ENCODE measurements at places on chromosomes 11 and 22.
A peak's percentile ranks its signal among the peaks of the same experiment; 100 is the strongest.

DNA sequence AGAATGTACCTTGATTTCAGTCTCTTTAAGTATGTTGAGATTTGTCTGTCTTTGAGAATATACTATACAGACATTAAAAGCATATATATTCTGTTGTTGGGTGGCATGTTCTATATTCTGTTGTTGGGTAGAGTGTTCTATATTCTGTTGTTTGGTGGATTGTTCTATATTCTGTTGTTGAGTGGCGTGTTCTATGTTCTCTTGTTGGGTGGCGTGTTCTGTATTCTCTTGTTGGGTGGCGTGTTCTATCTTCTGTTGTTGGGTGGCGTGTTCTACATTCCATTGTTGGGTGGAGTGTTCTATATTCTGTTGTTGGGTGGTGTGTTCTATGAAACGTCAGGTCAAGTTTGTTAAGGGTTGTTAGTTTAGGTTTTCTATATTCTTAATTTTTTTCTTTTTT lies 27.1 kb upstream of the CTTN start:
- DNase-seq: no peak

DNA sequence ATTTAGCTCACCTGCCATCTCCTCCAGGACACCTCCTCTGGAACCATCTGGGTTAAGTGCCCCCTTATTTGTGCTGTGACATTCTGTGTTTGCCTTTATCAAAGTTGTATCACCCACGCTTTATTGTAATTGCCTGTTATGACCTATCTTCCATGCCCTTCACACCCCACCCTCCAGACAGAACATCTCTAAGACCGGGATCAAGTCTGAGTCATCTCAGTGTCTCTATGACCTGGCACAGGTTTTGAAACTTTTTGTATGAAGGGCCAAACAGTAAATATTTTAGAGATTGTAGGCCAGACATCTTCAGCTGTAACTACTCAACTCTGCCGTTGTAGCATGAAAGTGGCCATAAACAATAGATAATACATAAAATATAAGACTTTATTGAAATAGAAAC lies 161.8 kb downstream of the SPON1 start:
- DNase-seq: no peak

GRCh38 chr22:33865996-33866395 lies 54.3 kb downstream of the LARGE1 start:
- DNase-seq: no peak

DNA sequence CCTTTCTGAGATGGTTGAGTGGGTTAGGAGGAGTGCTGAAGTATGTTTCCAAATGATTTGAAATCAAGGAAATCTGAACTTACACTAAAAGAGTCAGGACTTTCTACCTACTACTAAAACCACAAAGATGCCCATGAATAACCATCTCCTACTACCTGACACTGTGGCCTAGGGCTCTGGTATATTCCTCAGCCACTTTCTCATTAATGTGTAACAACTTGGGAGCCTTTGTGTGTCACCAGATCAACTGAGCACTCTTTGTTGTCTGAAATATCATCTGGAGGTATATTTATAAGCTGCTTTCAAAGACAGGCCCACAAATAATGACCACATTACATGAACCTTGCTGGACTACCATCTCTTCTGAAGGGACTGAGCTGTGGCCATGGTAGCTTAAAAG lies 43.9 kb downstream of the RELT start:
- DNase-seq: no peak

DNA sequence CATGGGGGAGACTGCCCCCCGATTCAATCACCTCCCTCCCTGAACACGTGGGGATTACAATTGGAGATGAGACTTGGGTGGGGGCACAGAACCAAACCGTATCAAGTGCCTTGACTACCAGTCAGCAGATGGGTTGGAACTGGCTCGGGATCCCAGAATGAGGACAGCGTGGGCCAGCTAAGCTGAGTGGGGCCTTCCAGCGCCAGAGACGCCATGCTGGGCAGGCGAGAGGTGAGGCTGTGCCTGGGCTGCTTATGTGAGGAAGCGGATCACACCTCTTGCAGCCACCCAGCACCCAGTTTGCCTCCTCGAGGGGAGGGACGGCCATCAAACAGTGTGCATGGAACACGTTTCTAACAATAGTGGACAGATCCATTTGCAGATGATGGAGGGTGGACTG lies 195.1 kb downstream of the TBC1D22A start:
- DNase-seq: no peak

GRCh38 chr11:8828580-8829361 lies 82.2 kb upstream of the AKIP1 start:
- no peak for DNase-seq

GRCh38 chr11:60942970-60943565 lies 8.9 kb downstream of the SLC15A3 start:
- DNase-seq: no peak

DNA sequence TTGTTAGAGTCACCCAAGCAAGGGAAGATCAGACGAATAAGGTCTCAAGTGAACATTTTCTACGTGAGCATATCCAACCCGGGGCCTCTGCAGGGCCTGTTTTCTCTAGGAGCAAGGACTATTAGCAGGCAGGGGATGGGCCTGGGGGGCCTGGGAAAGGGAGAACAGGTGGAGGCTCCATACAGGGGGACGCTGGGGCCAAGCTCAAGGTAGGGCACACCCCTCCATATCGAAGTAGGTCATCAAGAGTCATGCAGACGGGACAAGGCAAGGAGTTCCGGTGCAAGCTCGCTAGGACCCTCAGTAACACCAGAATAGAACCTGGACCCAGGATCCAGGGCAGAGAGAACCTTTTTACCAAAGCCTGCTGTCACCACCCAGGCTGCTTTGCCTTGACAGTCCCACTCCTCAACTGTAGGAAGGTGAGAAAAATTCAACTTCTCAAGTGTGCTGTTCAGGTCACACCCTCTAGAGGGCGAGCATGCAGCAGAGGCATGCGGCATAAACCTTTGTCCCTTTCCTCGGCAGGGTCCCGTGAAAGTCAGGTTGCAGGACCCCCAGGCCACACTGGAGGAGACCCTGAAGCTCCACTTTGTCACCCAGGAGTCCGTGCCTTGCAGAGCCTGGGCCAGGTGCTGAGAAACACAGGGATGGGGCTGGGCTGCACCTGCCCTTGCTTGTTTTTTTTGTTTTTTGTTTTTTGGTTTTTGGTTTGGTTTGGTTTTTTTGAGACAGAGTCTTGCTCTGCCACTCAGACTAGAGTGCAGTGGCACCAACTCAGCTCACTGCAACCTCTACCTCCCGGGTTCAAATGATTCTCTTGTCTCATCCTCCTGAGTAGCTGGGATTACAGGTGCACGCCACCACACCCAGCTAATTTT lies 8.6 kb upstream of the APOBEC3B start:
- peak; percentile 6 for DNase-seq

GRCh38 chr11:118265954-118266353 lies 1.9 kb upstream of the MPZL2 start:
- DNase-seq: no peak

- no peak for DNase-seq
Measured at GRCh38 chr11:95398437-95399112, 167.6 kb upstream of the SESN3 start.

GRCh38 chr11:59152312-59152951 lies 9.8 kb downstream of the FAM111A start:
- DNase-seq: no peak

- DNase-seq: no peak
Measured at GRCh38 chr22:24695060-24695459, 79.5 kb downstream of the PIWIL3 start.

DNA sequence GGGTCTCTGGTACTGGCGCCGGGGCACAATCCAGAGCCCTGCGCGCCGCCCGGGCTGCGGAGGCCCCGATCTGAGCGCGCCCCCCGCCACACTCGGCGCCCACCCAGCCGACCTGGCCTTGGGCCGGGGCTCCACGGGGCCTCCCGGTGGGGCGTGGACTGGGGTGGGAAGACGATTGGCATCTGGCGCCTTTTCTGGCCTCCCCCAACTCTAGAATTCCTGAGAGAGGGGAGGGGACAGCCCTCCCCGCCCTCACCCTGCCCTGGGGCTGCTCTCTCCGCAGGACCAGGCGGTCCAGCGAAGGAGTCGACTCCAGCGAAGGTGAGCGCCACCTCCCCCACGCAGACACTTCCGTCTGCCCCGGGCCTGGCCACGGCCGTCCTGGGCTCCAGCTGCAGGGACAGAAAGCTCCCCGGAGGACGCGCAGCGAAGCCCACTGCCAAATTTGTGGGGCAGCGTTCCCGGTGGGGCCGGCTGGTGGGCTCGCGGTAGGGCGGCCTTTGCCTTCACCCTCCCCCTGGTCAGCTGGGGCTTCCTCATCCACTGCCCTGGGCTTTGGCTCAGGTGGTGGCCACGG lies 593 bp downstream of the SSH3 start:
- DNase-seq: peak; percentile 26

- no peak for DNase-seq
Measured at GRCh38 chr11:19644316-19644715, 68.3 kb upstream of the NAV2 start.

- DNase-seq: no peak
Measured at GRCh38 chr22:31895411-31896123, 48.8 kb upstream of the YWHAH start.

GRCh38 chr11:7851391-7851790 lies 54.6 kb upstream of the OR5P2 start:
- DNase-seq: no peak

- no peak for DNase-seq
Measured at GRCh38 chr11:125381499-125382044, 114.5 kb downstream of the FEZ1 start.

DNA sequence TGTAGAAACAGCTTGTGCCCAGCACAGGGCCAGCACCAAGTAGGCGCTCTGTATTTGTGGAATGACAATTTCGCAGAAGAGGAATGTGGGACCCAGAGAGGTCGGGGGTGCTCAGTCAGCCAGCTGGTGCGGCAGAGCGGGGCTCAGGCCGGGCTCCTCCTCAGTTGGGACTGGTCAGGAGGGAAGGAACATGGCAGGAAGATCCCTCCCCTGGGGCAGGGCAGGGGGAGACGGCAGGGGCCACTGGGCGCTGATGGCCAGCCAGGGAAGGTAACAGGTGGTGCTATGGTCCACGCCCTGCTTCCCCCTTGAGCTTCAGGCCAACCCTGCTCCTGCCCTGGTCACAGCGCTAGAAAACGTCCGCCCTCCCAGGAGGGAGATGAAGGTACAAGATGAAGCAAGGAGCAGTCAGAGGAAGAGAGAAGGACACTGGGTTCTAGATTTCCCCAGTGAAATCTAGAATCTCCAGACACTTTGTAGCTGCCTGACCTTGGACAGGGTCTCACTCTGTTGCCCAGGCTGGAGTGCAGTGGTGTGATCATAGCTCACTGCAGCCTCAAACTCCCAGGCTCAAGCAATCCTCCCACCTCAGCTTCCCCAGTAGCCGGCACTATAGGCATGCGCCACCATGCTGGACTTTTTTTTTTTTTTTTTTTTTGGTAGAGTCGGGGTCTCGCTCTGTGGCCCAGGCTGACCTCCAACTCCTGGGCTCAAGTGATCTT lies 13.5 kb upstream of the SPI1 start:
- no peak for DNase-seq

DNA sequence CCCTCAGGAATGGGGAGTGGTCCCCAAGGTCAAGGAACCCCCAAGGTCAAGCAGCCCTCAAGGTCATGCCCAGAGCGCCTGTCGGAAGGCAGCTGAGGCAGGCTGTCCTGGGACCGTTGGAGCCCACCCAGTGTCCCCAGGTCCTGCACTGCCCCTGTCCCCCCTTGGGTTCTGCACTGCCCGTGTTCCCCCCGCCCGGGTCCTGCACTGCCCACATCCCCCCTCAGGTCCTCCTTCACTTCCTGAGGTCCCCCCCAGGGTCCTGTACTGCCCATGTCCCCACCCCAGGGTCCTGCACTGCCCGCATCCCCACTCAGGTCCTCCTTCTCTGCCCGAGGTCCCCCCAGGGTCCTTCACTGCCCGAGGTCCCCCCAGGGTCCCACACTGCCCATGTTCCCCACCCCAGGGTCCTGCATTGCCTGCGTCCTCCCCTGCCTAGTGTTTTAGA lies 1073.0 kb downstream of the BRD1 start:
- no peak for DNase-seq

DNA sequence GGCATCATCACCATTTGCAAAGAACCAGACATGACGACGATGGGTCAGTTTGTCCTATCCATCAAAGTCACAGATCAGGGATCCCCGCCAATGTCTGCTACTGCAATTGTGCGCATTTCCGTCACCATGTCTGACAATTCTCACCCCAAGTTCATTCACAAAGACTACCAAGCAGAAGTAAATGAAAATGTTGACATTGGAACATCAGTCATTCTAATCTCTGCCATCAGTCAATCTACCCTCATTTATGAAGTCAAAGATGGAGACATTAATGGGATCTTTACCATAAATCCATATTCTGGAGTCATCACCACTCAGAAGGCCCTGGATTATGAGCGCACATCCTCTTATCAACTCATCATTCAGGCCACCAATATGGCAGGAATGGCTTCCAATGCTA lies 171.6 kb upstream of the MTNR1B start:
- no peak for DNase-seq

Data from T-cell (primary cell).